ENCODE measurements at places on chromosomes 13 and 19. TPM values are rescaled to one million over a fixed set of nuclear protein-coding genes. Genes with fewer than 3 reads are reported as not detected.

Gene WDR87
- total RNA-seq = not detected

Gene GFY
- total RNA-seq = 0.14 TPM

Gene MATK
- total RNA-seq = 1.4 TPM

Gene EDNRB
- total RNA-seq = not detected

Gene NTF4
- total RNA-seq = 0.34 TPM

Gene ALG11
- total RNA-seq = 9.5 TPM

Gene TNNI3
- 6.5 TPM for total RNA-seq

Gene DCT
- not detected for total RNA-seq

Gene IRS2
- total RNA-seq = 18.2 TPM

Gene VSTM2B
- not detected for total RNA-seq

Gene FNDC3A
- 19.3 TPM for total RNA-seq

Gene BEST2
- total RNA-seq = not detected

Gene CDK8
- total RNA-seq = 9.2 TPM

Gene CEACAM16
- 0.14 TPM for total RNA-seq

Gene MEIOSIN
- total RNA-seq = not detected

Gene KRTDAP
- total RNA-seq = not detected

Gene PCDH9
- 7.2 TPM for total RNA-seq

Gene FFAR1
- not detected for total RNA-seq

Gene CYP2A7
- not detected for total RNA-seq

Gene CGB8
- 5.1 TPM for total RNA-seq

Gene NRTN
- total RNA-seq = 0.58 TPM

Gene SULT2A1
- total RNA-seq = not detected

Gene SLC25A41
- 0.24 TPM for total RNA-seq
